ENCODE measurements at places on chromosomes 2 and 18.

- no peak for DNase-seq
Measured at GRCh38 chr2:172950565-172950964, 125.1 kb upstream of the MAP3K20 start.

GRCh38 chr2:98123286-98123685 lies 36.3 kb downstream of the VWA3B start:
- DNase-seq: no peak

GRCh38 chr18:58505181-58505580 lies 123.7 kb downstream of the ALPK2 start:
- no peak for DNase-seq

DNA sequence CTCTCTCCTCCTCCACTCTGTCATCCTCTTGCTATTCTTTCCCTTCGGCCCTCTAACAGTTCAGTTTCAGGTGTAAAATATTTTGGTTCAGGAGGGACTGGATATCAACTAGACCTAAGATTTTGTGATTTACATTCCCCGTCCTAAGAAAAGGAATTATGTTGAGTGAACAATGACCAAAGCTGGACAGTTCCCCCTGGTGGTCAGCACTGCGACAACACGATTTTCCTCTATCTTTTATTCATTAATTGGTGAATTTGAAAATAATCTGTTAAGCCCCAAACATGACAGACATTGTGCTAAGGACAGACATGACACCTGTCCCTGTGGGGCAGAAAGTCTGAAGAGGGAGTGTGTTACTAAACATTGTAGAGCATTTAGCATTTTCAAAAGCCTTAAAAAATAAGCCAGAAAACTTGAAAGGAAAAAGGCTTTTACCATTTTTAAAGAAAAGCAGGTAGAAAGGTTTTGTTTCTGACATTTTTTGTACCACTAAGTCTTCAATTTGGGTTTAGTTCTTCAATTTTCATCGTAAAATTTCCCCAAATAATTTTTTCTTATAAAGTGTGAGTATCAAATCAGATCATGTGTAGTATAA lies 28.4 kb upstream of the GTF2A1L start:
- DNase-seq: peak; percentile 28

DNA sequence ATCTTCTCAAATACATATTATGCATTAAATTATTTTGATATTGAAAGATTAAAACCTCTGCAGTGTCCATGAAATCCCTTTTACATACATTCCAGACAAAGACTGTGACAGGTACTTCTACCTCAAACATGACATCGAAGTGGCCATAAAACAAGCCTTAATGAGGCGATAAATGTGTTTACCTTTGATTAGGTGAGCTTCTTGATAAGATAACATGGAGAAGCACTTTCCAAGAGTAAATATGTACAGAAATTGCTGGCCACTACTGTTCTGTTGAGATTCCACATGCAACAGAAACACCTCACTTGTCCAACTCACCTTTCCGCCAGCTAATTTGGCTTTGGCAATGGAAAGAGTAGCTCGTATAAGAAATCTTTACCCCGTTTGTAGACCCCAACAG lies 55.2 kb downstream of the ZEB2 start:
- DNase-seq: no peak

DNA sequence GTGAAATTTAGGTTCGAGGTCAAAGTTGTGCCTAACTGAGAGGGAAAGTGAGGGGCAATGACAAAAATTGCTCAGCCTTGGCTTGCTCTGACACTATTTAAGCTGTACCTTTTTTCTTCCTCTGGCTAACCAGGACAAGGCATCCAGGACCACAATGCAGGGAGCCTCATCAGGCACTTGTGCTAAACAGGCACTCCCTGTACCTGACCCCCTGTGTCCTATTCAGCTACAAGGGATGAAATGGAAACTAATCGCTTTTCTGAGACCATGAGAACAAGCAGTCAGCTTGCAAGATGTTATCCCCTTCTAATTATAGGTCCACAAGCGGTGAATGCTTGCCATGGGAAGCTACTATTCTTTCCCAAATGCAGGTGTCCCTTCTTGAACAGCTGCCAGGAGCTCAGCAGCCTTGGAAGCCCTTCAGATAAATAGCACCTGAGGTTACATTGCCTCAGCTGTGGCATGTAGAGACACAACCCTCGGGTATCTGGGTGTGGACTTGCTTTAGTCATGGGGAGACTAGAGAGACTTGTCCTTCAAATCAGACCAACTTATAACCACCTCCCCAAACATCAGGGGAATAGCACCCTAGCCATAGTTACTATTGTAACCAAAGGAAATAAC lies 19.1 kb upstream of the ITGA6 start:
- DNase-seq: no peak

- DNase-seq: peak; percentile 44
Measured at GRCh38 chr2:169928463-169928864, 101.2 kb downstream of the UBR3 start.

GRCh38 chr2:39549718-39550464 lies 112.8 kb upstream of the MAP4K3 start:
- DNase-seq: no peak

DNA sequence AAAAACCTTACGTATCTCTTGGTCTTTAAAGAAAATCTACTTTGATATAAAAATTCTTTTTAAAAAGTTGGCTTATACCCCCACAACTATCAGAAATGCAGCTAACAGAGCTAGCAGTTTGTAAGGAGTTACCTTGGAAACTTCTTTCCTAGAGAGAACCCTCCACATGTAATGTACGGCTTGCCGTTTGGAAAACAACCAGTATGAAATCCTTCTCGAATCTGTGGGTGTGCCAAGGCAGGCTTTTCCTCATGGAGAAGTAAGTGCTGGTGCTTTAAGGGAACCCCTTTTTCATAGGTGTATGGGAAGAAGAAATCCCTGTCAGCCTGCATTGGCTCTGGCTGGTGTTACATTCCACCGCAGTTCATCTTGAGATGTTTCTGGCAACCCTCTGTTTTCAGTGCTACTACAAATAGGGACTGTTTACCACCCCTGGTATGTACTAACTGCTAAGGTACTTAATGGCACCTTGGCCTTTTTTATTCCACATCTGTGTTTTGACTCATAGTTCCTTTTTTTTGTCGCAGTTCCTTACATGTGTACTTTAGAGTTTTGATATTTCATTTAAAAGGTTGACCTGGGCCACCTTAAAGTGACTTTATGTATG lies 248.4 kb downstream of the FHOD3 start:
- no peak for DNase-seq

DNA sequence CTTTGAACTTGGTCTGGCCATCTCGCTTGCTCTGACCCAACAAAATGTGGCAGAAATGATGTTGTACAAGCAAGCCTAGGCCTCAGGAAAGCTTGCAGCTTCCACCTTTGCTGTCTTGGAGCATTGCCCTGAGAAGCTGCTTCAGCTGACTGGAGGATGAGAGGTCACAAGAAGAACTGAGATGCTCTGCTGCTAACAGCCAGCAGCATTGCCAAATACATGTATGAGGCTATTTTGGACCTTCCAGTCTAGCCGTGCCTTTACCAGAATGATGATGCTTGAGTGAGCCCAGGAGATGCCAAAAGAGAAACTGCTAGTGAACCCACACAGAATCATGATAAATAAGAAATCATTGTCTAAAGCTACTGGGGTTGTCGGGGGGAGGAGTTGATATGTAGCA lies 13.2 kb upstream of the ITGAV start:
- DNase-seq: peak; percentile 49

DNA sequence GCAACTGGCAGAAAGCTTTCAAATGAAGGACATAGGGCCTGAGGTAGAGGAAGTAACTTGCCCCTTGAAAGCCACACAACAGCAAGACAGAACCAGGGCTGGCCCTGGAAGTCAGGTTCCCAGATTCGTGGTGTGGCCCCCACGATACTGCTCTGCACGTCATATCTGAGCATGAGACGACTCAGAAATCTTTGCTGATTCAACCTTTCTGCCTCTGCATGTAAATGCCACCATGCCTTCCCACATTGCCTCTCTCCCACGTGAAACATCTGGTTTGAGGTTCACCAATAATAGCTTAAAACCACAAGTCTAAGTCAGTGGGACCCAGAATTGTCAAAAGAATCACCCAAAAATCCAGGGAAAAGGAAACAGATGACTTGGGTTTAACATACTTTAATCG lies 214.0 kb upstream of the TRIB2 start:
- DNase-seq: peak; percentile 88

DNA sequence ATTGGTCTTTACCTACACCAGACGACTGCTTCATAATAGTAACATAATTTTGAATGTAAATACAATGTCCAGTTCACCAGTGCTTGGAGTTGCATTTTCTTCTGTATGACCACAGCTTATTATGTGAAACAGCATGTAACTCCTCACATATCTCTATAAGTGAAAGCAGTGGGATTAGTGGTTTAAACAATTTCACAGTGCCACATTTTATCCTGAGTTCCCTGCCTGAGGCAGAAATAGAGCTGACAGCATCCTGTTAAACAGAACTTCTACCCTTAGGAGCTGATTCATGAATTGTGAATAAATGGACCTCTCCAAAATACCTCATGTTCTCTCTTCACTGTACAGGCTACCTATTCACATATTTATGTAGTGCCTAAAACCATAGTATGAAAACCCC lies 542.3 kb upstream of the VWC2L start:
- DNase-seq: no peak

DNA sequence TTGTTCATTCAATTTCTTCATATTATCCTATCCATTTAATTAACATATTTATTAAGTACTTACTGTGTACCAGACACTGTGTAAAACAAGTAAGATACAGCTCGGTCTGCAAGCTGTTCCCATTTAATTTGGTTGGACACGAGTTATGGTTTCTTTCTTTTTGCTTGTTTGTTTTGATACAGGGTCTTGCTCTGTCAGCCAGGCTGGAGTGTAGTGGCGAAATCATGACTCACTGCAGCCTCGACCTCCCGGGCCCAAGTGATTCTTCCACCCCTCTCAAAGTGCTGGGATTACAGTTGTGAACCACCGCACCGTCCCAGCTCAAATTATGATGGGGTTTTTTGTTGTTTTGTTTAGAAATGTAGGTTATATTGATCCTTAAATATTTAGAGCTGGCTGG lies 9.0 kb downstream of the CYBRD1 start:
- peak; percentile 53 for DNase-seq

- peak; percentile 61 for DNase-seq
Measured at GRCh38 chr18:52216666-52217065, 123.3 kb upstream of the DCC start.

- no peak for DNase-seq
Measured at GRCh38 chr2:163659224-163659623, 76.6 kb downstream of the FIGN start.

All from fibroblast of skin of right quadriceps (primary cell).